NCI-H187 treated with DMSO at 0.1 percent for 48 hours (cell line): ENCODE measurements at places on chromosomes 1 and 21.

DNA sequence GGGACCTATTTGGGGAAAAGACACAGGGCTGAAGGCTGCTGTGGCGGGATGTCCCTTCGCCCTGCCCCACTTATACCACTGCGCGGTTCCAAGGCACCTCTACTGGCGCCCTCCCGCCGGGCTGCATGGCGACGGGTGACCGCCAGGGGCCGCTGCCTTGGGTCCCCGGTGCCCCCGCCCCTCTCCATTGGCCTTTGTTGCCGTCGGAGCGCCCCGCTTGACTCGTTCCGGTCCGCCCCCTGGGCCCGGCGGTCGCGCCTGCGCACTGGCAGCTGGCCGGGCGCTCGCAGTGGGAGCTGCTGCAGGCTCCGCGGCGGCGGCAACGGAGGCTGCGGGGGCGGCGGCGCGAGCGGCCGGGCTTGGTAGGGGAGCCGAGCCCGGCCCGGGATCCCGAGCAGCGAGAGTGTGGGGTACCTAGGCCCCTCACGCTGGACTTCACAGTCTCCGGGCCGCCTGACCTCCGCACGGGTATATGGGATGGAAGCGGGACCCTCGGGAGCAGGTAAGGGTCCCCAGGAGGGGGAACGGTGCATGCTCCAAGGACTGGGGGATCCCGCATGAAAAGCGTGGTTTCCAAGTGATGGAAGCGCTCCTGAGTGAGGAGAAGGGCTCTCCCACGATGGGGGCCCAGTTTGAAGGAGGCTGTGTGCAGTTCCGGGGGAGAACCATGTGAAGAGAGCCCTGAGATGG is at the start of gene AGO1:
Gene AGO1, plus strand, starts transcription at position 265 of the 690 bp plus-strand sequence. Its CDS starts 213 bp downstream, at position 478.
- DNase-seq = peak; percentile 47

- DNase-seq = no peak
Measured at GRCh38 chr1:53656747-53657530, 82.0 kb downstream of the GLIS1 start.

DNA sequence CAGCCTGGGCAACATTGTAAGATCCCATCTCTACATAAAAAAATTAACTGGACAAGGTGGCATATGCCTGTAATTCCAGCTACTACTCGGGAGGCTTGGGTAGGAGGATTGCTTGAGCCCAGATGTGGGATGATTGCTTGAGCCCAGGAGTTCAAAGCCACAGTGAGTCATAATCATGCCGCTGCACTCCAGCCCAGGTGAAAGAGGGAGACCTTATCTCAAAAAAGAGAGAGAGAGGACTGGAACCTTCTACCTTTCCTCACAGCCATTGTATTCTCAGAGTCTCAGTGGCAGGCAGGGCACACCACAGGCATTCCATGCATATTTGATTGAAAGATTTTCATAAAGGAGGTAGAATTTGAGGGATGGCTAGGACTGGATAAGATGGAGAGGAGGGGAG is 78.4 kb downstream of the KIF14 start:
- no peak for DNase-seq

GRCh38 chr1:3944578-3945125 is 44.6 kb upstream of the C1orf174 start:
- DNase-seq = no peak

DNA sequence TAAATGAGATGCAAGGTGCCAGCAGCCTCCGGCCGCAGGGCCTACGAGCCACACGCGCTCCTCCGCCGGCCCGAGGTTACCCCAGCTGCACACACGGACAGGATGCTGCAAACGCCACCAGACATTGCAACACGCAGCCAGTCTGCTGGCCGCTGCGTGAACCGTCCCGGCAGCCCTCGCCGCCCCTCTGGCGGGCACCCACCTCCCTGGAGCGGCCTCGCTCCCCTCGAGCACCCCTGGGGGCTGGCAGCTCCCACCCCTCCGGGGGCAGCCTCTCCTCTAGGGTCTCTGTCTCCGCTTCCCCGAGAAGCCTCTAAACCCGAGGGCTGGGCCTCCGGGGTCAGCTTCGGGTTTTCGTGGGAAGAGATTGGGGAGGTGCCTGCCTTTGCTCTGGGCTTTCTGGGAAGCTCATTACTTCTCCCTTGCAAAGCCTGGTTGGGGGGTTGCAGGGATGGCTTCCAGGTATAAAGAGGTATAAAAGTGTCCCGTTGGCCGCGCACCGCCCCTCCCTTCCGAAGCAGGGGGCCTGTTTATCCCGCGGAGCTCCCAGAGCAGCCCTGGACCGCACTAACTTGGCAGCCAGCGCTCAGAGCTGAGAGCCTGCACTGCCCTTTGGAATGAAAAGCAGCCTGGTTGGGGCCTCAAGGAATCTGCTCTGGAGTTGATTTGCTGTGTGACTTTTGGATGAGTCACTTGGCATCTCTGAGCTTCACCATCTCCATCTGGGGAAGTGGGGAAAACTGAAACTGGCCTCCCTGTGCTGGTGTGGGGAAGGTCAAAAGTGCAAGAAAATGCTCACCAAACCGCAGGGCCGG is 21.8 kb downstream of the DHRS3 start:
- DNase-seq = no peak

- no peak for DNase-seq
Measured at GRCh38 chr1:169132512-169133227, 26.2 kb downstream of the ATP1B1 start.

GRCh38 chr1:248849152-248849551 is 9.7 kb downstream of the ZNF692 start:
- DNase-seq = no peak

- DNase-seq = peak; percentile 47
Measured at GRCh38 chr21:25385911-25386474, 221.3 kb downstream of the MRPL39 start.

- no peak for DNase-seq
Measured at GRCh38 chr1:215636258-215636965, 69.3 kb downstream of the KCTD3 start.
